ENCODE measurements at places on chromosomes 3 and 15.

- no peak for DNase-seq
These were observed 4.6 kb upstream of the APBA2 start for GRCh38 chr15:28881170-28881569.

DNA sequence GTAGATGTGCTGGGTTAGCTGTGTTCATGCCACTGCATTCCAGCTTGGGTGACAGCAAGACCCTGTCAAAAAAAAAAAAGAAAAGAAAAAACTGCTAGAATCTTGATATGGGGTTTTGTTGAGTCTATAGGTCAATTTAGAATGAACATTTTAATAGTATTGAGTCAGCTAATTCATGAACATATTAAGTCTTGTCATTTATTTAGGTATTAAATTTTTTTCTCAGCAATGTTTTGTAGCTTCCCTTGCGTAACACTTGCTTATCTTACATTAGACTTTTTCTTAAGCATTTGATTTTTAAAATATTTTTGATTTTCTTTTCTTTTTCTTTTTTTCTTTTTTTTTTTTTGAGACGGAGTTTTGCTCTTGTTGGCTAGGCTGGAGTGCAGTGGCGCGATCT lies 60.7 kb upstream of the GOLGA6B start:
- no peak for DNase-seq

GRCh38 chr15:88610701-88611231 lies 10.4 kb upstream of the AEN start:
- no peak for DNase-seq

GRCh38 chr15:42069025-42069424 lies 25.3 kb downstream of the PLA2G4D start:
- DNase-seq = no peak

GRCh38 chr3:146558781-146559180 lies 14.4 kb upstream of the PLSCR1 start:
- no peak for DNase-seq

DNA sequence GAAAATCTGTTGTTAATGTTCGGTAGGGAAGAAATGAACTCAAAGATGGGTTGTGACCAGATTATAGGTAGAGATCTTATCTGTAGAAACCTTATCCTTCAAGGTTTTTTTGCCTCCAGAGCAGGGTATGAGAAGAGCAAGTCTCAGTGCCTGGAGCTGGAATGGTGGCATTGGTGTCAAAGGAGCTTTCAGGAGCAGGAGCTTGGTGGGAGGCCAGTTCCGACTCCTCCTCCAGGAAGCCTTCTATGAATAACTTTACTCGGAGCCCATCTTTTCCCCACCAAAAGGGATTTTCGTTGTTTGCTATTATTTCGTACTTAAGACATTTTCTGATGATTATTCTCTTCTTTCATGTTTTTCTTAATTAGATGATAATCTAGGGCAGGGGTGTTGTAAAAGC lies 91.8 kb downstream of the GHSR start:
- no peak for DNase-seq

- DNase-seq = peak; percentile 23
These were observed 424.9 kb upstream of the ALCAM start for GRCh38 chr3:104941785-104942184.

DNA sequence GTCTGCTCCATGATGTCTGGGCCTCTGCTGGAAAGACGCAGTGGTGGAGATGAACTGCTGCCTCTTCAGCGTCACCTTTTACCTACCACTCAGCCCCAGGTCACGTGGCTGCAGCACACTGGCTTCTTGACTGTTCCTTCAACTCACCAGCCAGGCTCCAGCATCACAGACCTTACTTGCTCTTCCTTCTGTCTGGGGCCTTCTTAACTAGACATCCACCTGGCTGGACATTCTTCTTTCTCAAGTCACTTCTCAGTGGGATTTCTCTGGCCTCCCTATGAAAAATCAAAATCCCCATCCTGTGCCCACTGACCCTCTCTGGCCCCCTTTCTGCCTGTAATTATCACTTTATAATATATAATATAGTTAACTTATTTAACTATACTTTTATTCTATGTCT lies 29.7 kb upstream of the NSMCE3 start:
- no peak for DNase-seq

GRCh38 chr15:91142946-91143345 lies 42.9 kb downstream of the SV2B start:
- no peak for DNase-seq

GRCh38 chr15:76139368-76140073 lies 79.7 kb downstream of the TMEM266 start:
- no peak for DNase-seq

DNA sequence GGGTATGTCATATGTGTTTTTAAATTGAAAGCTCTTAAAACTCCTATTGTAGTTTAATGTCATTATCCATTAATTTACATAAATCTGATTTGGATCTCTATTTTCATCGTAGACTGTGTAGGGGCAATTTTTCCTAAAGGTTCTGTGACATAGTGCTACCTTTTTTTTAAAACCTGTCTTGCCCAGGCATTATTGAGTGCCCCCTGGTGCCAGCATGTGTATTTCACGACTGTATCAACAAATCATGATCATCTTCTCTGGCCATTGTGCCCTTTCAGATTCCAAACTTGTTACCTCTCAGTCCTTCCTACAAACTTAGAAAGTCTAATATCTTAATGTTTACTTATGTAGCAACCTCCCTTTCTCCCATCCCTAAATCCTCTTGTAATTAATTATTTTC lies 97.2 kb upstream of the FLNB start:
- no peak for DNase-seq

DNA sequence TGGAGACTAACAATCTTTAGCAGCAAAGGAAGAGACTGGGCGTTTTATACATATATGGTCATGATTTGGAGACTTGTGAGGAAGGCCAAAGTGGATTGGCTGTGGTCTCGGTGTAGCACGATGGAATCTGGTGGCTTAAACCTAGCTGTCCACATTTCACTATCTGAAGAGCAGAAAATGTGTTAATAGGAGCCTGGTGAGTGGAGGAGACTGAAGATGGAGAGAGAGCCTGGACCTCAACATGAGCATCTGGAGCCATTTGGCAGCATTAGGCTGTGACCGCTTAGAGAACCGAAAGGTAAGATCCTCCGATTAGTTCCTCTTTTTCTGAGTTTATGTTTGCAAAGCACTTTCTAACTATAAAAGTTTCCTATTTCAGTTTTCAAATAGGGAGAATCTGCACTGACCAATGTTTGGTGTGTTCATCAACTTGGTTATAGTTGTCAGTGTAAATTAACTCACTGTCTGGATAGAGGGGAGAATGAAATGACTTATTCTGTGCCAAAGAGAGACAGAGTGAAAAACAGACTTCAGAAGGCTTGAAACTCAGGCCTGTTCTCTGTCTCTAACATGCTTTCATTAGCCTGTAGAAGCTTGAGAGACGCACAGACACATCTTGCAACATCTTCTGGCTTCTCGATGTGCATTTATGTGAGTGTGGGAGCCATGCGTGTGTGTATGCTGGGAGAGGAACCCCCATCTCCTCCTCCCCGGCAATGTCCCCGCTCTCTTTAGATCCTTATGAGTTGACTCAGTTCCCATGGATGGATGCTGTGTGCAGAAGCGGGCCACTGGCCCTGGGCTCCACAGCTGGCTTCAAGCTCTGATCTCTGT lies 244.7 kb upstream of the TBL1XR1 start:
- DNase-seq = no peak

DNA sequence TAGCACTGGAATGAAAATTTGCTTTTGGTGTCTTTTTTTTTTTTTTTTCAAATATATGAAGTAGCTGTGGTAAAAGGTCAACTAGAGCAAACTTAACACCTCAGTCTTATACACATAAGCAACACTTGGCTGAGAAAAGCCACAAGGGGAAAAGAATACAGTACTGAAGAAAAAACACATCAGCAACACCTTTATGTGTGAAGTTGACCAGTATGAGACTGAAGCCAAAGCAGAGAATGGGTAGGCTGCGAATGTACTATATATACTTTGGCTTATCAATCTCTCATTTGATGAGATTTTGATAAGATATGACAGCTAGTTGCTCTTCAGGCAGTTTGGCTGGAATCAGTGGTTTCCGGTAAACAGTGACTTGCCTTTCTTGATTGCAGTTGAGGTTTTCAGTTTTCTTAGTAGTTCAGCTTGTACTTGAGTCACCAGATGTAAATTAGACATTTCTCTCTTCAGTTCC lies 22.0 kb upstream of the ZCWPW2 start:
- DNase-seq = no peak
